T-helper 9 cell (primary cell): ENCODE measurements at places on chromosomes 7 and 10.

GRCh38 chr10:101015582-101015973 lies 15.4 kb downstream of the PDZD7 start:
- DNase-seq, result no peak

GRCh38 chr7:10802526-10802925 lies 171.1 kb upstream of the PHF14 start:
- no peak for DNase-seq

- no peak for DNase-seq
Measured at GRCh38 chr7:43318188-43318770, 205.8 kb downstream of the HECW1 start.

DNA sequence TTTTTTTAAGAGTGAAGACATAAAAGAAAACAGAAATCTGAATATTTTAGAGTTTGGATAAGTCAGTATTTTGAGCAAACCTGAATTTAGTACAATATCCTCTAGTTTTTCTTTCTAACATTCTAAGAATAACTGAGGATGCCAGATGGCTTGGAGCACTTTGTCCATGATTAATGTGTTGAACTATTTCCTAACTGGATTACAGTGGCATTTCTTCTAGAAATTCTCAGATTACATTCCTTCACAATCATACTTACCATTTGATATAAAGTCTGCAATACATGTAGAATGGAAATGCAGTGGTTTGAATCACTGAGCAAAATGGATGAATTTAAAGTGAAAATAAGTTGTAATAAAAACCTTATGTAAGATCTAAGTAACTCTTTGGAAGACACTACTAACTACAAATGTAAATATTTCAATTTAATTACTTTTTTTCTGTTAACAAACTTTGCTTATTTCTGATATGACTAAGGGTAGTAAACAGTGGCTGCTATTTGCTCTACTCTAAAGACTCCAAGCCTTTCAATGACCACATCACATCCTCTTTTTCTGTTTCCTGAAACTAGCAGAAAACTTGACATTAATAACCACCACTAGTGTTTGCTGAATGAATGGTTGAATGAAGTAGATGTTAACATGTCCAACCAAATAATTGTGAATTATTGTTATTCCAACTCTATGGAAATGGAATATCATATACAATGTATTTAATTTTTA lies 102.8 kb downstream of the PRKG1 start:
- no peak for DNase-seq

GRCh38 chr10:52954407-52954806 lies 181.8 kb upstream of the MBL2 start:
- no peak for DNase-seq

- no peak for DNase-seq
Measured at GRCh38 chr7:135791543-135792362, 43.1 kb upstream of the FAM180A start.

DNA sequence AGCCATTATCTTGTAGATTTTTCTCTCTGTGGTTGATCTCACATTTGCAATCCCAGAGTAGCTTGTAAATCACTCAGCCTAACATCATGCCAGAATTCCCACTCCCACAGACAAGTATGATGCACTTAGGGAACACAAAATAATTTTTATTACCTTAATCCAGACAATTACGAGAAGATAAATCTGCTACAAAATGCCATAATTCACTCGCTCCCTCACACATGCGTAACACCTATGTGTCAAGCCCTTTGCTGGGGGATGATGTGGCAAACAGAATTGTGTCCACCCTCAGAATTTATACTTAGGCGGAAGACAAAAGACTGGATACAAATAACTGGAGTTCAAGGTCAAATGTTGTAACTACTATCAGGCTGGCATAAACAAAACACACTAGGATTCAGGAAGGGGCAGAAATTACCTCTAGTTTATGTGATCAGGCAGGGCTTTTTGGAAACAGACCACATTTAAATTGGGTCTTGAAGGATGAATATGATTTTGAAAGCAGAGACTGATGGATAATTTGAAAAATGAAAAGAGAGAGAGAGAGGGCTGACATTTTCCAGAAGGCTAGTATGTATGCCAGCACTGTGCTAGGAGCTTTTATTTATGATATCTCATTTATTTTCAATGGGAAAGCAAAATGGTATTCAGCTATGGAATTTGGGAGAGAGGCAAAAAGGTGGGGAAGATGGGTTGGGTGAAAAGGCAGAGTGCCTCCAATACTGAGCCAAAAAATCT lies 69.8 kb downstream of the DOCK4 start:
- DNase-seq, result no peak

- DNase-seq, result no peak
Measured at GRCh38 chr7:18294411-18294810, 201.1 kb upstream of the HDAC9 start.

GRCh38 chr10:88038268-88038667 lies 174.8 kb downstream of the PTEN start:
- DNase-seq, result no peak

GRCh38 chr10:128534686-128535085 lies 408.5 kb upstream of the MKI67 start:
- DNase-seq, result no peak

DNA sequence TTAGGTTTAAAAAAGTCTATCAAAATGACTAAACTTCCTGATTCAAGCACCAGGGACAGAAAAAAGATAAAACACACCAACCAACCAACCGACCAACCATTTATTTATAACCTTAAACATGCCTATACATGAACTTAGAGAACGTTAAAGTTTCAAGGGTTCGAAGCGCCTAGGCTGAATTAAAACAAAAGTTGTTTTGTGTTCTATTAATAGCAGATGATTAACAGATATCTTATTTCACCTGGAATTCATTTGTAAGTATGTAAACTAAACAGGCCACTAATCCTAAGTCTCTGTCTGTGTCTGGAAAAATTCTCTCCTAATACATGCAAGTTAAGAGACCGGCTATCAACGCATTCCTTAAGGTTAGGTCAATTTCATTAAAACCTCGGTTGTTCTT lies 1.4 kb downstream of the BAIAP2L1 start:
- DNase-seq, result no peak

DNA sequence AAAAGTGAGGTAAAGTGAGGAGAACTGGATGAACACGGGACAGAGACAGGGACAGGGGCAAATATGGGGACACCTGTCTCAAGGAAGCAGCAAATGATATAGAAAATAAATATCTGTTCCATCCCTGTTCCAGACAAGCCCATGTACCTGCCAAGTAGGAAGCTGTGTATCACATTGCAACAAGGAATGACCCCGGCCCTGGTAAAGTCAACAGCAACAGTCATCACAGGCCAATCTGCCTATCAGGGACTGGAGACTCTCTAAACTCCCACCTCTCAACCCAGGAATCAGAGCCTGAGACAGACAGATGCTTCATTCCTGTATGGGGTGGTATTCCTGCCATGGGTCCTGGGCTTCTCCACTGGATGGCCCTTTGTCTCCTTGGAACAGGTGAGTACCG lies 156.6 kb upstream of the PRSS1 start:
- DNase-seq, result no peak

DNA sequence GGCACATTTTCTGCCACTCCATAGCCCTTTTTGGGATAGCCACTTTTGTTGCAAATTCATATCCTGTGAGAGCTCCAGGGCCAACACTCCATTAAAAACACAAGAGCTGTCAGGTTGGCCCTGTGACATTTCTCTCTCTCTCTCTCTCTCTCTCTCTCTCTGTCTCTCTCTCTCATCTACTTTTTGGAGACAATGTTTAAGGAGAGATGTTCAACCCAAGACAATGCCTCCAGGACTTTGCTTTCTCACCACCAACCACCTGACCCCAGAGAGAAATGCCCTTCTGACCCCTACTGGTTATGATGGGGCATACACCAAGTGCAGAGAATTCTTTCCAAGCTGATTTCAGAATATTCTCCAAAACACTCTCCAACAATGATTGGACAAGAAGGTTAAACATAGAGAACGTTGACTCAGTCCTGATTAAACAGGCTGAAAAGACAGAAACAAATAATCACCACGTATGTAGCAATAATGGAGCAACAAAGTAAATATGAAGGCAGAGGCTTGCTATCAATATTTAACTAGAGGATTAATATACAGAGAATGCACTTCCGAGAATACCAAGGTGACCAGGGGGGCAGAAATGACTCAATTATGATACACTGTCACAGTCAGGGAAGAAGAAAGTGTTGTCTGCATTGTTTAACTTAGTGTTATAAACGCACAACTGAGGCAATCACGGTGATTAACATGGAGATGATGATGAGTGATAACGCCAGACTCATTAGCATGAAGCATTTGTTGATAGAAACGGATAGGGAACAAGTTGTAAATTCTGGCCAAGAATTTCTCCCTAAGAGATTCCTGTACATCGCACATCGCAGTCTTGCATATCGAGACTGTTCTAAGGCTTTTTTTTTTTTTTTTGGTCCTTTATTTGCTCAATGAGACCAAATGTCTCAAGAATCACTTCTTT lies 178.5 kb downstream of the NRP1 start:
- no peak for DNase-seq

DNA sequence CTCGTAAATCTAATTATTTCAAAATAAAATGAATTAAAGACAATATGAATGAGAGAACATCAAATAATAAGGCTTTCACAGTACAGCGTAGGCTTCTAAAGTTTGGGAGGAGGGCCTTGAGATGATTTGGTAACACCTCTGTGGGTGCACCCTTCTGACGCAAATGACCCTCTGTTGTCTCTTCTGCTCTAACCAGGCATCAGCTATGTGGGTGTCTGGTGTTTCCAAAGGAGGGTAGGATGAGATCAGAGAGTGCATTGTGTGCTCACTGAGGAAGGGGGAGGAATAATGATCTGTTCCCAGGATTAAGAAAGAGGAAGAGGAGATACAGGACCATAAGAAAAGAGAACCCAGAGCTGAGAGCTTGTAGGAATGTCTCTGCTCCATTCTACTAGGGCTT lies 420.4 kb downstream of the SDK1 start:
- DNase-seq, result no peak

DNA sequence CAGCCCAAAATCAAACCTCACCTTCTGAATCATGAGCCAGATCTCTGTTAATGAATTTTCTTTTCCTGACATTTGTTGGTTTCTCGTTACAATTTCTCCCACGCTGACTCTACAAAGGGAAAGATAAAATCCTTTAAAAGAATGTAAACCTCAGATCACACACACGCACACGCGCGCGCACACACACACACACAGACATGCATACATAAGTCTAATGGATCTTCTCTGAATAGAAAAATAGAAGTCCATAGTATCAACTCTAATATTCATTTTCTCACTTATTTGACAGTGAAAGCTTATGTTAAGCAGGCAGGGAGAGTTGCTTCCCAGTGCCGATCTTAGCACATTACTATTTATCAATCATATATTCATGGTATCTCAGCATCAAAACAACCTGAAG lies 1.4 kb downstream of the ETV1 start:
- no peak for DNase-seq

GRCh38 chr10:17109475-17110207 lies 20.0 kb downstream of the CUBN start:
- no peak for DNase-seq

- no peak for DNase-seq
Measured at GRCh38 chr10:105974803-105975456, 1189.6 kb downstream of the SORCS1 start.

DNA sequence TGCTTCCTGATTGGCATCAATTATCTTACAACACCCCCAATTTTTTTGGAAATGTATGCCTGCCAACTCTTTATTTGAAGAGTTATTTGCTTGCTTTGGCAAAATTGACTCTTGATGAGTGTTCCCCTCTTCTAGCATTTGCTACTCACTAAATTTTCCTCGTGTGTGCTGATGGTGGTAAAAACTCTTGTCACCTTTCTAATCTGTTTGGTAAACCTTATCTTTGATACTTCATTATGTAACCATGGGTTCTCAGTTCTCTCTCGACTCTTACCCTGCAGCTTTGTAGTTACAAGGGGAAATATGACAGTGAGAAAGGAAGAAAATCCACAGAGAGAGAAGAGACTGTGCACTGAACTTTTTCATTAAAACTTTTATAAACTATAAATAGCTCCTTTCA lies 102.5 kb downstream of the CDK14 start:
- DNase-seq, result no peak

GRCh38 chr10:46292573-46293023 lies 5.8 kb downstream of the ANTXRL start:
- no peak for DNase-seq

DNA sequence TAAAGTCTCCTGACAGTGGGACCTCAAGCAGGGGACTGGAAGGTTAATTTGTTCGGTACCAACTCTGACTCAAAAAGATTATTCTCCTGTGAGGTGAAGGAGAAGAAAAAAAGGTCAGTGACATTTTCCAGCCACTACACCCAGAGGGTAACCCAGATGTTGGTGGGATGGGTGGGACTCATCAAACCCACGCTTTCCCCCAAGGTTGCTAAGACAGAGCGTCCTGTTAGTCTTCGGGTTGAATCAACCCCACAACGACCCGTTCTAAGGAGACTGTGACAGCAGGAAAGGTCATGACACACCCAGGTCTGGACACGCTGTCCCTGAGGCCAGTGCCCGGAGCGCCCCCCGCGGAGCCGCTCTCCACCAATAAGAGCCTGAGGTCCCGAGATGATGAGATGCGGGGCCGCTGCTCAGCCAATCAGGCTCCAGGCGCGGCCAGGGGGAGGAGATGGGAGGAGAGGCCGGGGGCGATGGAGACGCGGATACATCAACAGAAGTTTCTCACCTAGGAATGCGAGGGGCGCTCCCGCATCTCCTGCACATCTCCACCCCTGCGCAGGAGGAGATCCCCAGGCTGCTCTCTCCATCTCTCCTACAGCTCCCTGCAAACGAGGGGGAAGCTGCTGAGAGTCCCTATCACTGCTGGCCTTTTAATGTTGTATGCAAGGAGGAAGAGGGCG lies at the start of gene WNT16:
Gene WNT16 (plus strand): TSS at position 493 of the 683 bp plus-strand sequence. CDS start 293 bp downstream, outside the sequence.
- no peak for DNase-seq

GRCh38 chr7:746155-747061 lies 19.3 kb upstream of the PRKAR1B start:
- DNase-seq, result no peak
